ENCODE measurements at places on chromosomes 11 and 22. TPM values are rescaled to one million over a fixed set of nuclear protein-coding genes. Genes with fewer than 3 reads are reported as not detected.

DNA sequence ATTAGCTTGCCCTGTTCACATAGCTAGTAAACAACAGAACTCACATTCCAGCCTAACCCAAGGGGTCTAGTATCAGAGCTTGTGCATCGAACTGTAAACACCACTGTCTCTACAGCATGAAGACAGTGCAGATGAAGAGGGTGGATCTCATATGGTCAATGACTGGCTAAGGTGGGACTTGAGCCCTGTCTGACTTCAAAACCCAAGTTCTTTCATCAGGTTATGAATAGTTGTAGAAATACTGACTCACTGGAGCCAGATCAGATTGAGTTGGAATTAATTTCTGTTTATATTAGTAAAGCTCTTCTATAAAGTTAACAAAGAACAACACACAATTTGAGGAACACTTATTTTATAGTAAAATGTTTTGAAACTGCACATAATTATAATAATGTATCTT lies 161.7 kb upstream of the ARHGAP20 start:
- DNase-seq = no peak
- no peak overlapping the region for H3K27ac ChIP-seq
- no peaks in the 10 kb centered on the region for H3K27me3 ChIP-seq
- no peak overlapping the region for H3K4me3 ChIP-seq
- no peaks in the 10 kb centered on the region for H3K36me3 ChIP-seq

GRCh38 chr11:109378034-109378433 lies 44.0 kb upstream of the C11orf87 start:
- H3K27me3 ChIP-seq = no peaks in the 10 kb centered on the region
- H3K4me1 ChIP-seq = no peaks in the 10 kb centered on the region
- H3K36me3 ChIP-seq = no peaks in the 10 kb centered on the region

The ALDH3B1 gene
- 15.2 TPM for total RNA-seq

- no peak overlapping the region for H3K4me3 ChIP-seq
- no peaks in the 10 kb centered on the region for H3K36me3 ChIP-seq
- DNase-seq = no peak
- no peaks in the 10 kb centered on the region for H3K27me3 ChIP-seq
- peaks cover 19% of the 10 kb centered on the region for H3K4me1 ChIP-seq
Observed at GRCh38 chr22:24466716-24467328, 28.3 kb upstream of the UPB1 start.

- H3K36me3 ChIP-seq = no peaks in the 10 kb centered on the region
- peaks cover 49% of the 10 kb centered on the region for H3K4me1 ChIP-seq
- no peak overlapping the region for H3K4me3 ChIP-seq
Observed at GRCh38 chr22:41288245-41288946, 2.4 kb upstream of the RANGAP1 start.

The BDNF gene
- not detected for total RNA-seq

DNA sequence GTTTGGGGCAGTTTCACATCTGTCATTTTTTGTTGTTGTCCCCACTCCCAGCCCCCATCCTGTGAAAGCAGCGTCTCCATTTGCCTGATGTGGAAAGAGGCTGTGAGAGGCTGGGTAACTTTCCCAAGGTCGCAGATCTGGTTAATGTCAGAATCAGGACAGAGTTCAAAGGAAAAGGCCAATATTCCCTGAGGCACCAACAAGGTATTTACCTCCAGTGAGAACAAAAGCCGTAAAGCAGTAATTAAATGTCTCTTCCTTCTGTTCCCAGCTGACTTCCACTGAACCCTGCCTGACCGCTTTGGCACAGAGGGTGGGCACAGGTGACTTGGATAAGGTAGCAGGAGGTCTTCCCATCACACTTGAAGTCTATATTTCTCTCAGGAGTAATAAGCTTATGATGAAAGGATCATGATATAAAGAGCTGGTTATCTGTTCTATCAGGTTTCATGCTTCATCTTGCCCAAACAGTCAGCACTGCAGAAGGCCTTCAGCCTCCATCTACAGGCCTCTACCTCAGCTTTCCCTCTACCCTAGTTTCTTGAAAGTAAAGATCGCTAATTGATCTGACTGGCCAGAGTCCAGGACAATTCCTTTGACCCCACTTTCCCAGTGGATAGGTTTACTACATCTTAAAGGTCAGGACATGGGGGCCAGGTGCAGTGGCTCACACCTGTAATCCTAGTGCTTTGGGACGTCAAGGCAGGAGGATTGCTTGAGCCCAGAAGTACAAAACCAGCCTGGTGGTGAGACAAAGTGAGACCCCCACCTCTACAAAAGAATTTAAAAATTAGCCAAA lies 9.4 kb downstream of the C11orf91 start:
- peaks cover 69% of the 10 kb centered on the region for H3K4me1 ChIP-seq
- no peak overlapping the region for H3K4me3 ChIP-seq
- DNase-seq = no peak
- peak overlapping the region; percentile 77 for H3K27ac ChIP-seq
- no peaks in the 10 kb centered on the region for H3K27me3 ChIP-seq

- no peaks in the 10 kb centered on the region for H3K27me3 ChIP-seq
- no peak for DNase-seq
- H3K36me3 ChIP-seq = no peaks in the 10 kb centered on the region
- H3K27ac ChIP-seq = no peak overlapping the region
Observed at GRCh38 chr22:22062306-22062793, 79.8 kb upstream of the TOP3B start.

DNA sequence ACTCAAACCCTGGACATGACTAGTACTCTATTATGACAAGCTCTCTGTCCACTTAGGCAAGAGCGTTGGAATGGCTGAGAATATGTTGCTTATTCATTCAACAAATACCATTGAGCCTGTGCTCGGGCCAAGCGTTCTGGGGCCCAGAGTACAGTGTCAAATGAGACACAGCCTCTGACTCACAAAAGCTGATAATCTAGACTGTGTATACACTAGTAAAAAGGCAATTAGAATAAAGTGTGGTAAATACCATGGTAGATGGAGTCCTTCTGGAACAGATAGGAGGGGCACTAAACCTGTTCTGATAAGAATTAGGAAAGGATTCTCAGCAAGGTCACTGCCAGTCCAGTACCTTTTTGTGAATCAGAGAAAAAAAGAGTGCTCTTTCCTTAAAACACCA lies 24.7 kb downstream of the KCNE3 start:
- H3K4me3 ChIP-seq = no peak overlapping the region
- H3K36me3 ChIP-seq = no peaks in the 10 kb centered on the region
- H3K27me3 ChIP-seq = no peaks in the 10 kb centered on the region
- no peak for DNase-seq
- H3K4me1 ChIP-seq = peaks cover 28% of the 10 kb centered on the region
- peak overlapping the region; percentile 61 for H3K27ac ChIP-seq

The SCARF2 gene
- 13.5 TPM for total RNA-seq

The TKFC gene
- 38.6 TPM for total RNA-seq

The GRK3 gene
- total RNA-seq = 10.9 TPM

DNA sequence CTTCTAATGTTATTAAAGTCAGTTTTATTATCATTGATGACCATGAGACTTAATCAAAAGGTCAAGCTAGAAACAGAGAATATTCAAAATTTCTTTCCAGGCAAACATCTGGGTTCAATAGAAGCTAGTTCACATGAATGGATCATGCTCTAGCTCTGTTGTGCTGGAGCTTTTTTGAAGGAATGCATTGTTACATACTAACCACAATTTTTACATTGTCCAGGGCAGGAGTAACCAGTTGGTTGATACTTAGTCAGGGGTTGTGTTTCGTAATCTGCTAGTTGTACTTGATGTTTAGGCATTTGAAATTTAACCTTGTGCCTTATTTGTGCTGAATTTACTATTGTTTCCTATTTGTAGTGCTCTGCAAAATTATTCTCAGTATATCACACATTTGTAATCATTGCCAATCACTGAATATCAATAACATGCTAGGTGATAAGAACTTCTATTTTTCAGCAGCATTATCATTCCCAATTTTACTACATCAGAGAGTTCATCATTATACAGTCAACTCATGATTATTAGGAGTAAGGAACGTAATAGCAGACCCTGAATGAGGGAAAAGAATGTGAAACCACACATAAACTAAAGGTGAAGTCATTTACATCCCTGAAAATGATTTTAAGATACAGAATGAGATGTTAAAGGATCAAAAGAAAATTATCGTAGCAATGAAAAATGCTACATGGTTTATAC lies 23.2 kb downstream of the NF2 start:
- H3K36me3 ChIP-seq = no peaks in the 10 kb centered on the region
- peaks cover 65% of the 10 kb centered on the region for H3K4me1 ChIP-seq
- DNase-seq = no peak
- H3K27me3 ChIP-seq = no peaks in the 10 kb centered on the region
- H3K27ac ChIP-seq = no peak overlapping the region

- no peaks in the 10 kb centered on the region for H3K27me3 ChIP-seq
- no peak overlapping the region for H3K27ac ChIP-seq
- no peaks in the 10 kb centered on the region for H3K4me1 ChIP-seq
- no peaks in the 10 kb centered on the region for H3K36me3 ChIP-seq
Observed at GRCh38 chr11:221998-222789, 13.9 kb downstream of the SIRT3 start.

DNA sequence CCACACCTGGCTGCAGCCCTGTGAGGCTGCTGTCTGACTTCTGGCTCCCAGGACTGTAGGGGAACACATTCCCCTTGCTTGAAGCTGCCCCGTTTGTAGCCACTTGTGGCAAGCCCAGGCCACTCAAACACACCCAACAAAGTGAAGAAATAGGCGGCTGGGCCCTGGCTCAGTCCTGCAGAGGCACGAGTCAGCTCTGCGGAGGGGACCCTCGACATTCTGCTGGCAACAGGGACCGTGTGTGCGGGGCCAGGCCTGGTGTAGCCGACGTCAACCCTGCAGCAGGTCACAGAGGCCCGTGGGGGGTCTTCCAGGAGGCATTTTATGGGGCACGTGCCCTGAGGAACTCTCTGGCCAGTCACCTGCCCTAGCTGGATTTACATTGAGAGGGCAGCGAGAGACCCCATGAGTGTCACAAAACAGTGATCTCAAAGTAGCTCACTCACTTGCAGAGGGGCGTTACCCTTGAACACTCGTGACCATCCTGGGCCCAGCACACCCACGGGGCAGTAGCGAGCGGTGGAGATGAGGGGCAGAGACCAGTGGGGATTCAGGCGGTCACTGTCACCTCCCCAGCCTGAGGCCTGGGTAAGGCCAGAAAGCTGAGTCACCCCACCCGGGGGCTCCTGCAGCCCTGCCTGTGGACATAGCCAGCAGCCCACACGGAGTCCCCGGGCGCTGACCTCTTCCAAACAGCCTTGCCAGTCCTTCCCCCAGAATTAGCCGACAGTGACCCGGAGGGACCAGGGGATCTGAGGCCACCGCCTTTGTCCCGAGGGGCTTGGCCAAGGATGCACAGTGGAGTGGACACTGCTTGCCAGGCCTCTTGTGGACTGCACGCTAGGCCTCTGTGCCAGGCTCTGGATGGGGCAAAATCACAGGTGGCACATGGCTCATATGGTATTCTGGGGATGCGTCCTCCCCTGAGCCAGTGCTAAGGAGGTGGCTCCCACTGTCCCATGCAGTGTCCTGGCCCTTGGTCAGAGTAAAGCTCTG lies 139.5 kb downstream of the CTTN start:
- H3K27me3 ChIP-seq = no peaks in the 10 kb centered on the region
- H3K36me3 ChIP-seq = no peaks in the 10 kb centered on the region
- no peak overlapping the region for H3K27ac ChIP-seq

DNA sequence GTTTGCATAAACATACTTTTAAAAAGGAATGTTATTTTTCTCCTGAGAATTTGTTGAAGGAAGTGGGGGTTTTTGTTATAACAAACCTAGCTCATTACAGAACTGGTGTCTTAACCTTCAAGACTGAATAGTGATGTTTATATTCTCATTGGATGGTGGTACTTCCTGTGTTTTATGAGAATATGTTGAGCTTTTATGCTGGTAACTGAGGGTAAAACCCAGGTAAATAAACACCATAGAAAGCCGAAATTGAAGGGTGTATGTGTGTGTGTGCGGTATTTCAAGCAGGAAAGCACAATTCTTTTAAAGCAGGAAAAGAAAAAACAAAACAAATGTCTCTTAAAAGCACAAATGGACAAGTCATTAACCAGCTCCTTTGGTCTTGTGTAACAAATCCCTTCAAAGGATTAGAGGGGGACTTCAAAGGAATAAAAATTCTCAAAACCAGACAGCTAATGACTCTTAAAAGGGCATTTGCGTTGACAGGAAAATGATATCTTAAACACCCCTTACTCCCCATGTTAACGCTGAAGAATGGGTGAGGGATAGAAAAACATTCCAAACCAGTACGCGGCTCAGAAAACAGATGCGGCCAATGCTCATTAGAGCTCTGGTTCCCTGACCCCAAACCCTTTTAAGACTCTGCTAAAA lies 23.8 kb downstream of the LMO2 start:
- H3K4me1 ChIP-seq = peaks cover 14% of the 10 kb centered on the region
- H3K27ac ChIP-seq = peak overlapping the region; percentile 26
- no peaks in the 10 kb centered on the region for H3K36me3 ChIP-seq
- no peak for DNase-seq
- peak overlapping the region; percentile 49 for H3K4me3 ChIP-seq

- DNase-seq = no peak
- no peaks in the 10 kb centered on the region for H3K4me1 ChIP-seq
Observed at GRCh38 chr11:70423523-70424505, 25.5 kb downstream of the CTTN start.

The TBC1D22A gene
- 23.1 TPM for total RNA-seq

DNA sequence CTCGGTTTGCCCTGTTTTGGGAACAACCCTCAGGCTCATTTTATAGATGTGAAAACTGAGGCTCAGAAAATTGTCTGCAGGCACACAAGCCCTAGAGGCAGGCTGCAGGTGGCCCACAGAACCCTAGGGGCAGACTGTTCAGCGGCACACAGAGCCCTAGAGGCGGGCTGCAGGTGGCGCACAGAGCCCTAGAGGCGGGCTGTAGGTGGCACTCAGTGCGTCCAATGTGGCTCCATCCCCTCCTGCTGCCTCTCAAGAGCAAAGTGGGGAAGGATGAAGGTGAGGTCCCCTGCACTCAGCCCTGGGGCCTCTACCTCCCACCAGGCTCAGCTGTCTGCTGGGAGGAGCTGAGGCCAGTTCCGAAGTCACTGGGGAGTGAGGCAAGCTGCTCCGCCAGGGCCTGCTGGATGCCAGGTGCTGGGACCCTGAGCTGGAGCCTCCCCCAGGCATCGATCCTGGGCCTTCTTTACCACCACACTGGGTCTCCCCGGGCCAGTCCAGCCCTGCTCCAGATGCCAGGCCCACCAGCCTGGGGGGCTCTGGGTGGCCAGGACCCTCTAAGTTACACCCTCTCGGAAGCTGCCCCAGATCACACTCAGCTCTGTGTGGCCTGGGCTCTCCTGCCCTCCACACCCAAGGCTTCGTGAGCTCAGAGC lies 2.3 kb downstream of the ACY3 start:
- peak overlapping the region; percentile 71 for H3K27ac ChIP-seq
- H3K27me3 ChIP-seq = no peaks in the 10 kb centered on the region
- H3K36me3 ChIP-seq = no peaks in the 10 kb centered on the region
- DNase-seq = peak; percentile 76
- peaks cover 70% of the 10 kb centered on the region for H3K4me1 ChIP-seq

- H3K36me3 ChIP-seq = no peaks in the 10 kb centered on the region
- H3K27ac ChIP-seq = no peak overlapping the region
- no peaks in the 10 kb centered on the region for H3K27me3 ChIP-seq
- H3K4me3 ChIP-seq = no peak overlapping the region
- DNase-seq = no peak
Observed at GRCh38 chr11:113448316-113448677, 26.9 kb downstream of the DRD2 start.
